Endothelial cell (in vitro differentiated cells): ENCODE measurements at places on chromosomes 16 and 17.

GRCh38 chr17:77581480-77581879, 377.0 kb upstream of the TNRC6C start:
- DNase-seq: no peak

- no peak for DNase-seq
Measured at GRCh38 chr16:26988186-26988585, 78.5 kb upstream of the C16orf82 start.

DNA sequence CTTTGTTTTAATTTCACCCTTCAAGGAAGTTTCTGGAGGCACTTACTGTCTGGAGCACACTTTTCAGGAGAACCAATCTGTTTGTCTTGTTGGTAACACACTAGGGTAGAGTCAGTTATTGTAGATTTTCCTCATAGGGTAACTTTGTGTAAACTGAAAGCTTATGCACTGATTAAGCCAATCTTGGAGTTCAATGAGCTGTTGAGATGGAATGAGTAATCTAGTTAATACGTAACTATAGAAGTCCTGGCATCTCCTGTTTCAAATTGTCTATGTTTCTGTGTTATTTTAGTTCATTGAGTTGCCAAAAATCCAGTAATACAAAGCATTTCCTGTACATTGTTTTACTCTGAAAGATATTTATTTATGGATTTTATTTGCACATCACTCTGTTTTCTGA, 111.6 kb upstream of the HAS3 start:
- no peak for DNase-seq

- no peak for DNase-seq
Measured at GRCh38 chr16:12024429-12024828, 47.9 kb downstream of the SNX29 start.

DNA sequence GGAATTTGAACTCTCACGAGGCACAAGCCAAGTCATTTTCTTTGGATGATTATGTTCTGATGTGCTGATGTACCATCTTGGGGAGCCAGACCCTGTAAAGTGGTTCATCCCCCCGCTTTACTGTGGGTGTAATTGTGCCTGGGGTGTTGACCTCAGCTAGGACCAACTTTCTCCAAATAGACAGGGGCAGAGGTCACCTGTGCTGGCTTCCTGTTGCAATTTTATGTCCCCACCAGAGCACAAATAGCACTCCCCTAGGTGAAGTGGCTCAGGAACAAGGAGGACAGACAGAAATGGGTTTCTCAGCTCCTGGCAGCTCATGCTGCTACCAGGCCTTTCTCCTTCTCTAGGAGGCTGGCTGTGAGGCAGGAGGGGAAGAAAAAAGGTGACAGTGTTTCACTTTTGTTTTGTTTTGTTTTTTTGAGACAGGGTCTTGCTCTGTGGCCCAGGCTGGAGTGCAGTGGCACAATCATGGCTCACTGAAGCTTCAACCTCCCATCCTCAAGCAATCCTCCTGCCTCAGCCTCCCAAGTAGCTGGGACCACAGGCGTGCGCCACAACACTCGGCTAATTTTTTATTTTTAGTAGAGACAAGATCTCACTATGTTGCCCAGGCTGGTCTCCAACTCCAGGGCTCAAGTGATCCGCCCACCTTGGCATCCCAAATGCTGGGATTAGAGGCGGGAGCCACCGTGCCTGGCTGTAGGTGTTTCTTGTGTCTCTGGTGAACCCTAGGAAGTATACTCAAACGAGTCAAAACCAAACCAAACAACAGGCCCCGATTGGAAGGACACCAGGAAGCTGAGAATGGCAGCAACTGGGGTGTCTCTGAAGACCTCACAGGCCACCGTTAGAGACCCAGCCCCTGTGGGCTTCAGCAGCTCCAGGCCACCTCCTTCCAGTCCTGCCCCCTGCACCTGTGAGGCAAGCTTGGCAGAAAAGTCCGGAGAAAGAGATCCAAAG, 32.5 kb upstream of the WFIKKN2 start:
- no peak for DNase-seq

DNA sequence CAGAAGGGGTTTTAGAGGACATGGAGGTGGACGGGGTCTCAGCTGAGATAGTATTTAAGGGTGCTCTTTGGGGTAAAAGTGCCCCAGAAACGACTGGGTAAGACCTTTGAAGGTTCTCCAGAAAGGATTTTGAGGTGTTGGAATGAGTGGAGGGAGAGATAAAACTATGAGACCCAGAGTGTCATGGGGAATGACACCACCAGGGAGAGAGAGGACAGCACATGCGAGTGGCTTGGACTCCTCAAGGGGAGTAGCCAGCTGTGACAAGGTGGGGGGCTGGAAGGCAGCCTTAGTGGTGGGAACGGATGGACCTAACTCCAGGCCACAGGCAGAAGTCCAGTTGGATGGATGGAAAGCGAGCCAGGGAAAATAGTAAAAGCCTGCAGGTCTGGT, 19.2 kb upstream of the PITPNM3 start:
- no peak for DNase-seq

DNA sequence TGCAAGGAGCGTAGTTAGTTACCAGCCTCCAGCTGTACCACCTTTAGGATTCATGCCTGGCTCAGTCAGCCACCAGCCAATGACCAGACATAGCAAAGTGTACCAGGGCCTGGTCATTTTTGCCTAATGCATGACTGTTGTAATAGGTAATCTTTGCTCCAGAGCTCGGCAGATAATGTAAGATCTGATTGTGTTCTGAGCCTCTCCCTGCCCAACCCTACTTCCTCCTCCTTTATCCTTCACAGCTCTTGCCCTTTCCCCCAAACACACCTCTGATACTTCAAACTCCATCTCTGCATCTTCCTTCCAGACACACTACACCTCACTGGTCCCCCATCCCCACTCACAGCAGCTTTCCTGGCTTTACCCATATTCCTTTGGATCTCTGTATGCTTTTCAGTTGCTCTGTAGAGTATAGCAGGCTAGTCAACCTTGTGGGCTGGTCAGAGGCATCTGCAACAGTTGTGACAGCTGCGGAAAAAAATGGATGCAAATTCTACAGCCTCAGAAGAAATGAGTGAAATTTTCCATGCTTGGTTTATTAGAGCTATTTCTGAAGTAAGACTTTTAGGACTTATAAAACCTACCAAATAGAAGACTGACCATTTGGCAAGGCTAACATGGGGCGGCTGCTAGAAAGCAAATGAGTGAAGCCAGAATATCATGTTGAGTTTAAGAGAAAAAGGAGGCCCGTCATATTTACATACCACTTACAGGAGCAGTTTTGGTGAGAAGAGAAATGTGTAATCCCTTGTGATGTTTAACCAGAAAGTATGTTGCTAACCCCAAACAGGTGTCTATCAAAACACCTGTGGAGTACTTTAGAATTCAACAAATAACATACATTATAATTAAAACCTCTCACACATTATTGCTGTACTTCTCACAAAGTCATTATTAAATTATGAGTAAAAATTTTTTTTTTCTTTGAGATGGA, 19.9 kb upstream of the C16orf87 start:
- no peak for DNase-seq

DNA sequence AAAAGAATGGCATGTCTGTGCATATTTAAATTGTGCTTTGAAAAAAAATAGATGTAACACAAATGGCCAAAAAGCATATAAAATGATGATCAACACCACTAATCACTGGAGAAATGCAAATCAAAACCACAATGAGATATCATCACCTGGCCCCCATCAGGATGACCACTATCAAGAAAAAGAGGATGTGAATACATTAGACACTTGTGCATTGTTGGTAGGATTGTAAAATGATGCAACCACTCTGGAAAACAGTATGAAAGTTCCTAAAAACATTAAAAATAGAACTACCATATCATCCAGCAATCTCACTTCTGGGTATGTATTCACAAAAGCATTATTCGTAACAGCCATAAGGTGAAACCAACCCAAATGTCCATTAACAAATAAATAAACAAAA, 91.5 kb downstream of the SPAG9 start:
- DNase-seq: no peak

DNA sequence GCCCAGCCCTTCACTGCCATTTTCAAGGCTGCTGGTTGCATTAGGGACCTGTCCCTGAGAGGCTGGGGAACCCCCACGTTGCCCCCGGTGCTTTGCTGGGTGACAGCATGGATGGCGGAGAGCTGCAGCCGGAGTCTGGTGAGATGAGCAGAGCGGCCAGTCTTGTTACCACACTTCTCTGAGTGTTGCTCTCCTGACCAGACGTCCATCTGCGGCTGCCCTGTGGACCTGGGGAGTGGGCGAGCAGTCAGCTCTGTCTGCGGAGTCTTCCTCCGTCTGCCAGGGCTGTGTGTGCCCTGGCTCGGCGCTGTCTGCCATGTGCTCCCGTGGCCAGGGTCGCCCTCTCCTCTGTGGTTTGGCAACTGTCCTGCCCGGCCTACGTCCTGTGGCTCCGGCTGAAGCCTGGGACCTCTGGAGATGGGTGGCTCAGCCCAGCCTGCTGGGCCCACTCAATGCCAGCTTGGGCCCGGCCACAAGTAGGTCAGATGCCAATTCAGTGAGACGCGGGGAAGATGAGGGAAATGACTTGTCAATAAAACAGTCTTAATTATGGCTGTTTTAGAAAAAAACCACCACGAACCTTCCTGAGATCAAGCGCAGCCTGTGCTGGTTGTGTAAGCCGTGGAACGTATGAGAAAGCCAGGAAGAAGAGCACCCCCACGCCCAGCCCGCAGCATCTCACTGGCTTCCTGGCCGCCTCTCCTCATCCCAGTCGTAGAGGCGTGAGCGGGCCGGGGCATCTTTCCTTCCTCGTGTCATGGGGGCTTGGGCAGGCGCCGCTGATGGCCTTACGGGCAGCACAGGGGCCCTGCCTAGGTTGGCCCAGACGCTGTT, 7.9 kb downstream of the KCTD5 start:
- no peak for DNase-seq

DNA sequence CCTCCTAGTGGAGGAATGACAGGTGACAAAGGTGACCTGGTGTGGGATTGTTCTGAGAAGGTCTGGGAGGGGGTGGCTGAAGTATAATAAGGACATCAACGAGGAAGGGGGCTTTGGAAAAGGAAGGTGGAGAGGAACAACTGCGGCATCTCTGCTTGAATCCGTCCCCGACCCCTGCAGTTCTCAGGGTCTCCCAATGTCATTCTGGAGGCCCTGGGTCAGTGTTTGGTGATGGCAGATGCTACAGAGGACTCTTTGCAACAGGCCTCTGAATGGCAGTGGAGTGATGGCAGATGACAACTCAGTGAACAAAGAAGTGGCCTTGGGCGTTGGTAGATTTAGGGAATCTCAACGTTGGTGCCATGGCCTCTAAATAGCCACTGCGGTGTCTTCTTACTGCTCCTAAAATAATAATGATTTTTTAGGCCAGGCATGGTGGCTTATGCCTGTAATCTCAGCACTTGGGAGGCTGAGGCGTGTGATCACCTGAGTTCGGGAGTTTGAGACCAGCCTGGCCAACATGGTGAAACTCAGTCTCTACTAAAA, 1.3 kb downstream of the ENGASE start:
- no peak for DNase-seq

DNA sequence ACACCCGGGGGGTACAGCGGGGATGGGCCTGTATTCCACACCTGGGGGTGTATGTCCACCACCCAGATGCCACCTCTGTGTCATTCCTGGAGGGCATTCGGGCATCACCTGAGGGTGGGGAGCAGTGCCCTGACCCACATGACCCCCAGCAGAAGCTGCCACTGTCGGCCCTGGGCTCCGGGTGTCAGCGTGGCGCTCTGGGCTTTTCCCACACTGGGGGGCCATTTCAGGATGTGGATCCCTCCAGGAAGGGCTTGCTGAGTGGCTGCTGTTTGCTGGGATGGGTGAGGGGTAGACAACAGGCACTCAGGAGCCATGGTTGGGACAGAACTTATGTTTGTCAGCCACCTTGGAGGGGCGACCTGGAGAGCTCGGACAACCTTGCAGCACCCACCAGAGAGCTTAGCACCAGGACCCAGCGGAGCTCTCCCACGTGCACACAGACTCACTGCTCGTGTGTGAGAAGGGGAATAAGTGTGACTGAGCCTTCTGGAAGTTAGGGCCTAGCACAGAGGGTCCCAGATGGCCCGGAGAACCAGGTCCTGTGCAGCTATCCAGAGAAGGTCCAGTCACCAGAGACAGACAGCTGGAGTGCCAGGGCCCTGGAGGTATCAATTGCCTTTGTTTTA, 102.7 kb downstream of the METRNL start:
- no peak for DNase-seq

DNA sequence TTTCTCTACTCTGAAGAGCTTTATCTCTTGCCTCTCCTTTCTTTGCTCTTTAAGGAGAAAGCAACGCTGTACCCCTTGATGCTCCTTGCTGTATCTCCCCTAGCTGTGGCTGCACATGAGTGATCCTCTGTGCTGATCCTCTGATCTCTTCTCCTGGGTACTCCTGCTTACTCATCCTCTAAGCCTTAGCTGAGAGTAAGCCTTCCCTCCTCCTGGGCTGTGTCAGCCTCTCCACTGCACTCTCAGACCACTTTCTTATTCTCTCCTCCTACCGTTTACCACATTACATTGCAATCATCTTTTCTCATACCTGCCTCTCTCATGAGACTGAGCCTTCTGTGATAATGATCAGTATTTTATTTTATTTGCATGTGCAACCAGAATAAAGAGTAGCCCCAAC, 25.1 kb downstream of the SOX9 start:
- DNase-seq: no peak

DNA sequence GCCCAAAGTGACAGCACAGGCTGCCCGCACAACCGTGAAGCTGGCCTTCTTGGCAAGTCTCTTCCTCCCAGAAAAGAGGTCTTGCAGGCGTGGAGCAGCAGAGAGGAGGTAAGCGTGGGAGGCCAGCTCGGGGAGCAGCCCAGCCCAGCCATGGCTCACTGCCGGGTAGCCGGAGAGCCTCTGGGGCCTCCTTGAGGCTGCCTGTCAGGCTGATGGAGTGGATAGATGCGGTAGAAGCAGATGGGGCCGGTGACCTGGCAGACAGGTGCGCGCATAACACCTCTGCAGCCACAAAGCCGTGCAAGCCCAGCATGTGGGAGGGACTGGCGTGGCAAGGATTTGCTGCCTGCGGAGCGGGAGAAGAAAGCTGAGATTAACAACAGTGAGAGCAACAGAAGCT, 17.1 kb upstream of the DOK4 start:
- DNase-seq: no peak

DNA sequence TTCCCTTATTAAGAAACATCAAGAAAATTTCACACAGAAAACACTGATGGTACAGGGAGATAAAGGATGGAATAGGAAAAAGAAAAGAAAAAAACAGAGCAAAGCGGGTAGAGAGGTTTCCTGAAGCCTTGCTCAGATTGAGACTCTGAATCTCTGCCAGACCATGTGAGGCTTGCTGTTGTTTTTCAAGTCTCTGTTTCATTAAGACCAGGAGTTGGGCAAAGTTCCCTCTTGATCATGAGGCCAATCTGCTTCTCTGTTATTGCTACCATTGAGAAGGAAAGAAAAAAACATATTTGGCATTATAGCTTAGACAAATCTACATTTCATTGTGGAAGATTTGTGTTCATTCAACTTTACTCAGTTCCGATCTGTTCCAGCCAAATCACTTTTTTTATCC, 201.6 kb upstream of the SOX9 start:
- no peak for DNase-seq

DNA sequence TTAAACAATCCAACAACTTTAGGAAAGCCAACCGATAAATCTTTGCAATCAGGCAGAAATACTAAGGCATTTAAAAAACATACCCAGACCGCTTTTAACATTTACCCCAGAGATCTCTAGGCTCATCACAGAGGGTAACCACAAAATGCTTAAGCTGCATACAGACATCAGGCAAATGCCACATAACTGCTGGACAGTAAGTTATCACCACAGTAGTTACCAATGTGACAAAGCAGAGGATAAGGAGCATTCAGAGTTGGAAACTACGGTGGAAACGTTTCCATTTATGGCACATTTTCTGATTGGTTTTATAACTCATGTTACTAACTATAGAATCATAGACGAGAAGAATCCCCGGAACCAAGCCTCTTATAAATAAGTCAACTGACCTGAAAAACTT, 77.5 kb downstream of the KANSL1 start:
- DNase-seq: no peak

- no peak for DNase-seq
Measured at GRCh38 chr16:16096121-16096857, 127.0 kb downstream of the ABCC6 start.
